ENCODE measurements at places on chromosomes 5 and 9. TPM values are rescaled to one million over a fixed set of nuclear protein-coding genes. Genes with fewer than 3 reads are reported as not detected.

The HIGD2A gene
- total RNA-seq: 27.9 TPM

DNA sequence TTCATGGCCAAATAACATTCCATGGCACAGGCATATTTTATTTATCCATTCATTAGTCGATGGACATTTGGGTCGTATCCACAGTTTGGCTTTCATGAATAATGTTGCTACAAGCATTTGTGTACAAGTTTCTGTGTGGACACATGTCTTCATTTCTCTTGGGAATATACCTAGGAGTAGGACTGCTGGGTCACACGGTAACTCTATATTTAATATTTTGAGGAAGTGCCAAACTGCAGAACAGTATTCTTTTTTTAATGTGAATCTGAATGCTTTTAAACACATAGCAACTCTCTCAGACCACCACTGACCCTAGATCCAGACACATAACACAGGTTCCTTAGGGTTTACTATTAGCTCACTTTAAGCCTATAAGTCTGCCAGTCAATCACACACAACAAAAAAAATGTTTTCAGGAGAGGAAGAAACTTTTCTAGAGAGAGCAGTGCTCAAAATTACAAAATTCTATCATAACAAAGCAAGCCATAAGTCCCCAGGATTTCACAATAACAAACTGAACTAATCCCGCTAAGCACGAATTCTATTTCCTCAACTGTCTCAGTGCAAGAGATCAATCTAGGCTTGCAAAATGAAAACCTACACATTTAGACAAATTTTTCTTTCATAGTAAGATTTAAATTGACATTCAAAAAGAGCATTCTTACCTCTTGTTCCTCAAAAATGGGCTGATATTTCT, 41.8 kb upstream of the GABBR2 start:
- no peak for DNase-seq

The PTPA gene
- 145 TPM for total RNA-seq

The CCNI2 gene
- 0.51 TPM for total RNA-seq

The DBH gene
- not detected for total RNA-seq

The TRIP13 gene
- 39.6 TPM for total RNA-seq

GRCh38 chr5:89016741-89017303, 133.8 kb upstream of the MEF2C start:
- no peak for DNase-seq

DNA sequence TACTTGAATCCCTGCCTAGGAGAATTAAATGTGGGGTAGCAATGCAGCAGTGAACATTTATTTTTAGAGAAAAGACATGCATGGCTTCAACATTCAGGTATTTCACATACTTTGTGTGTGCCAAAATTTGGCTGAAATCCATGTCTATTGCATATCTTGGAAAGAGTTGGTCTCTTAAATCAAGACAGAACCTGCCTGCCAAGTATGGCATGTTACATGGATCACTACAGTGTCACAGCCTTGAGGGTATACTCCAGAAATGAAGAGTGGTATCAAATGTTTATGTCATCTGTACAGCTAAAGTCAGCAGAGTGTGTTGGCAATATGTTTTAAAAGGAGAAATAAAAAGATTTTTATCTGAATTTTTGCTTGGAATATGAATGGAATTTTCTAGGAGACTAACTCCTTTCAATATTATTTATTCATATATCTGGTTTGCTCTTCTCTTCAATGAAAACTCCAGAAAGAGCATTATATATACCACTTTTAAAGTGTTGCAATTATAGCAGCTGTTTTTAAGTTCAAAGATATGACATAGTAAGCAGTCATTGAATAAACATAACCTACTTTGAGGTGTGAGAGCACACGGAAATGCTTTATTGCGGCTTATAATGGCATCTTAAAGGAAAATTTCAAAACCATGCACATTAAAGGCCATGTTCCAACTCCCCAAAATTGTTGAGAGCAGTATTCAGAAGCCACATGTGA, 95.4 kb upstream of the MINAR2 start:
- DNase-seq: no peak

DNA sequence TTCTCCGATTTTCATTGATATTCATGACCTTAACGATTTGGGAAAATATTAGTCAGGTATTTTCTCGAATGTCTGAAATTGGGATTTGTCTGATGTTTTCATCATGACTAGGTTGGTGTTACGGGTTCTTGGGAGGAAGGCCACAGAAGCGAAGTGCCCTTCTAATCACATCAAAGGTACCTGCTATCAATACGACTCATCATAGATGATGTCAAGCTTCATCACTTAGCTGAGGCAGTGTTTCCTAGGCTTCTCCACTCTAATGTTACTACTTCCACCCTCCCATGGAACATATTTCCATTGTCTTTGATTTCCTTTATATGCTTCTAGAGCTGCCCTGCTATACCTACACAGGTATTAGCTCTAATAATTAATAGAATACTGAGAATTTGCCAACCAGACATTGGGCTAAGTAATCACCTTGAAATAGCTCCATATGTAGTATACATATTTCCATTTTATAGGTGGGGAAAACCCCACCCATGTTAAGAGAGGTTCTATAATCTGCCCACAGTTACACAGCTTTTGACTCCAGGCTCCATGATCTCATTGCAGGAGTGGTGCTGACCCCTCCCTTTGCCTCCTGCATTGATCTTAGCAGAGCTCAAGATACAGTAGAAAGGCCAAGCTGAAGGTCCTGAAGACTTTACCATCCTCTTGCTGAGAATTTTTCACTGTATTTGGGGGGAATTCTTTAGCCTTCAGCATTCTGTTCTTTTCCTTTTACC, 238.6 kb upstream of the ADAMTSL1 start:
- DNase-seq: no peak

DNA sequence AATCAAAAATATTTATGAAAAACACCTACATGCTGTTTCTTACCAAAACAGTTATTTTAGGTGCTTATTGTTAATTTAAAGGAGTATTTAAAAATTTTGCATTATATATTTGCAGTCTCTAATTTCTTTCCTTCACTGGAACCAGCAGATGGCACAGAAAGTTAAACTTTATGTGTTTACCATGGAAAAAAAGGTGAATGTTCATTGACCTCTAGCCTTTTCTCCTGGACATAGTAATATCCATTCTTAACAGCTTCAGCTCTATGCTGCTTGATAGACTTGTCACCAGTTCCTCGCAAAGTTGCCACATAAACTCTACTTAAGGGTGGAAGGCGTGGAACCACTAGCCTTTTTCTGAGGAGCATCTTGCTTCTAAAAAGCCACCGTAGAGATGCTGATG, 38.7 kb upstream of the NUDT12 start:
- no peak for DNase-seq

DNA sequence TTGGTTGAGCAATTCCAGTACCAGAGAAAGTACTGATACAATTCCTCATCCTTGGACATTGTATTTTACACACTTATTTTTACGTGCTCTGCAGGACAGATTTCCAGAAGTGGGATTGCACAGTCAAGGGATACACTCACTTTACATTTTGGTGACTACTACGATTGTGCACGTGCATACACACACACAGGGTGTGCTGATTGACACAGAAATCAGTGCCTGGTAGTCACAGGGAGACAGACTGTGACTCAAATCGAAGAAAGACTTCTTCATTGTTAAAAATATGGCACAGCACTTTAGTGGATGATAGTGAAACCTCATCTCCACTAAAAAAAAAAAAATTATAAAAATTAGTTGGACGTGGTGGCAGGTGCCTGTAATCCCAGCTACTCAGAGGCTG, 1.5 kb downstream of the GARIN3 start:
- DNase-seq: no peak

DNA sequence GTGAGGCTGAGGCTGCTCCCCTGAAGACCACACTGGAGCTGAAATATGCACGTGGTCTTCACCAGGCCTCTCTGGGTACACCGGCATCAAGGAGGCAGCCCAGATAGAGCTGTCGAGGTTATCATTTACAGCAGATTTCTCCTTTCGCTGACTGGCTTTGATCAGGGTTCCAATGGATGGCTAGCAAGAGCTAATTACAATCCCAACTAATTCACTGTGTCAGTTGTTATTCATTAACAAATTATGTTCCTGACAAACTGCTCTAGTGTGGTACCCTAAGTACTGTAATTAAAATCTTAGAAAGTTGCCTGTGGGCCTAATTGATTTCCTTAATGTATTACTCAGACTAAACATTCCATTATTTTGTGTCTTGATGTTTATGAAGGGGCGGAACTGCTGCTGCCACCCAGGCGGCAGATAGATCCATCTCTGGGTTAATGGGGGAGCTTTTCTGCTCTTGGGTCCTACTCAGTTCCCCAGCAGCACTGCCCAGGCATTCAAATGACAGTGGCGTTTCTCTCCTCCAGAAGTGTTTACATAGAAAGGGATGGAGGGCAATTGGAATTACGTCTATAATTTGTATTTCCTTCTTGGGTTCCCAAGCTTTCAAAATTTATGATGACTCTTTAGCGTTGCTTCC, 71.7 kb upstream of the RAD23B start:
- DNase-seq: no peak

DNA sequence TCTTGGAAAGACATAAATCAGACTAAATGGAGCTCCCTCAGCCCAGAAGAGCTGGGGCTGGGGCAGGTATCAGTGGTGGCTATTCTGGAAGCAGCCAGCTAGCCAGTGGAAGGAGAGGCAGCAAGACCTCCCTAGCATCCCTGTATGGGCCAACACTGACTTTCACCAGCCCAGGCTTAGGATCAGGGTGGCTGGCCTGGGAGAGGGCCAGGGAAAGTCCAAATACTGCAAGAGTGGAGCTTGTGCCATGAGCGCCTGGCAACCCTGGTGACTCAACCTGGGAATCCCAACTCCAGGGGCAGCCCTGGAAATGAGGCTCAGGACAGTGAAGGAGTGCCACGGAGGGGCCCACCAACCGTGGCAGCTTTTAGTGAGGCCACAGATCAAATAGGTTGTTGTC, 7.6 kb upstream of the IRF1 start:
- DNase-seq: peak; percentile 52

GRCh38 chr5:148214665-148215185, 11.9 kb downstream of the SPINK6 start:
- no peak for DNase-seq

- no peak for DNase-seq
Measured at GRCh38 chr9:96605328-96605727, 14.3 kb downstream of the CDC14B start.

GRCh38 chr9:95494022-95494415, 22.8 kb downstream of the PTCH1 start:
- DNase-seq: no peak

- DNase-seq: peak; percentile 82
Measured at GRCh38 chr5:136053336-136054141, 24.8 kb downstream of the TGFBI start.

The HRCT1 gene
- total RNA-seq: 0.93 TPM

The SLC4A9 gene
- not detected for total RNA-seq

The ADGRD2 gene
- not detected for total RNA-seq

The ANGPTL2 gene
- 14.9 TPM for total RNA-seq

- DNase-seq: peak; percentile 57
Measured at GRCh38 chr5:150624334-150625163, 15.9 kb upstream of the SYNPO start.

The LCN15 gene
- 0.05 TPM for total RNA-seq

GRCh38 chr9:134299068-134299467, 27.2 kb upstream of the RXRA start:
- no peak for DNase-seq

DNA sequence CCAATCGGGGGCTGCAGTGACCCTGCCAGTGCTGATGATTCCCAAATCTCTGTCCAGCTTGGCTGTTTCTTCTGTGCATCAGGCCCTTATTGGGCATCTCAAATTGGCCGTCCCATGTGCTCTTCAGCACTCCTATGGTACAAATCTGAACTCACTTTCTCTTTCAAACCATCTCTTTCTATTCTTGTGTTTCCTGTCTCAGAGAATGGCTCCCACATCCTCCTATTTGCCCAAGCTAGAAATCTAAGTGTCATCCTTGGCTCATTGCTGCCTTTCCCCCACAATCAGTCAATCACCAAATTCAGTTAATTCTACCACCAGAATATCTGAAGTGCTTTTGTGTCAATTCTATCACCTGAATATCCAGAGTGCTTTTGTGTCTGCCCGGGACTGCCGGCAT, 336.6 kb downstream of the CWC27 start:
- DNase-seq: no peak

Data from dermis blood vessel endothelial cell (primary cell).